ENCODE measurements at places on chromosomes 7 and 10. TPM values are rescaled to one million over a fixed set of nuclear protein-coding genes. Genes with fewer than 3 reads are reported as not detected.

GRCh38 chr10:74544106-74544505 is 282.3 kb upstream of the KAT6B start:
- no peaks in the 10 kb centered on the region for H3K4me1 ChIP-seq
- no peak overlapping the region for H3K4me3 ChIP-seq
- no peak overlapping the region for H3K27ac ChIP-seq
- no peaks in the 10 kb centered on the region for H3K27me3 ChIP-seq

DNA sequence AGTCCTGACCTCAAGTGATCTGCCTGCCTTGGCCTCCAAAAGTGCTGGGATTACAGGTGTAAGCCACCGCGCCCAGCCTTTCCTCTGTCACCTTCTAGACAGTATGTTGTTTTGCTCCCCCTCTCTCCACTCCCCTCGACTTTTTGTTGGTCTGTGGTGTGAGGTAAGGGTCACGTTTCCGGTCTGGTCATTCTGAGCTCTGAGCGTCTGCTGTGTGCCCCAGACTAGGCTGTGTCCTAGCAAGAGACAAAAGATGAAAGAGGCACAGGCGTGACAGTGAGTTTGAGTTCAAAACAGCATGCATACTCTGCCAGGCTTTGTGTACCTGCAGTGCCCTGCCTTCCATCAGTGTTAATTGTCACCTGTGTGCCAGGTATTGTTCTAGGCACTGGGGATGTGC is 87.4 kb upstream of the PPIF start:
- H3K4me1 ChIP-seq = peaks cover 70% of the 10 kb centered on the region
- H3K4me3 ChIP-seq = no peak overlapping the region
- H3K27ac ChIP-seq = peak overlapping the region; percentile 94
- H3K36me3 ChIP-seq = peaks cover 4% of the 10 kb centered on the region
- DNase-seq = no peak
- H3K27me3 ChIP-seq = no peaks in the 10 kb centered on the region

DNA sequence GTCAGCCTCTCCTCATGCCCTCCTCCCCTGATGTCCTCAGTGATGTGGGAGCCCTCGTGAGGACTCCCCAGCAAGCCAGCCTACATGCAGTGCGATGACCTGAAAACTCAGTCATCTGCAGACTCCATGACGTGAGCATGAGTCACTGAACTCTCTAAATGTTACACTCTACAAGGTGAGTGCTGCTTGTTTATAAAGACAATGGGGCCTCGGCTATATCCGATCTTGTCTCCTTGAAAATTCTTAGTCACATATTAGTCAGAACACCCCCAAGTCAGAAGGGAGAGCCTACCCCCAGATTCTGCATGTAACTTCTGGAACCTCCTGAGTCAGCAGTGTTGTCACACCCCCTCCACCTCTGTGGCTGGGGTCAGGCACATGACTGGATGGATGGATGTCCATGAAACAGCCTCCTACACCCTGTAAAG is 673.8 kb downstream of the INHBA start:
- no peak for DNase-seq
- H3K27ac ChIP-seq = no peak overlapping the region
- H3K36me3 ChIP-seq = no peaks in the 10 kb centered on the region
- no peaks in the 10 kb centered on the region for H3K27me3 ChIP-seq
- H3K4me3 ChIP-seq = no peak overlapping the region

- no peak overlapping the region for H3K4me3 ChIP-seq
- peak overlapping the region; percentile 0 for H3K27ac ChIP-seq
- no peaks in the 10 kb centered on the region for H3K27me3 ChIP-seq
- DNase-seq = no peak
Observed at GRCh38 chr10:33125522-33126517, 167.8 kb upstream of the ITGB1 start.

DNA sequence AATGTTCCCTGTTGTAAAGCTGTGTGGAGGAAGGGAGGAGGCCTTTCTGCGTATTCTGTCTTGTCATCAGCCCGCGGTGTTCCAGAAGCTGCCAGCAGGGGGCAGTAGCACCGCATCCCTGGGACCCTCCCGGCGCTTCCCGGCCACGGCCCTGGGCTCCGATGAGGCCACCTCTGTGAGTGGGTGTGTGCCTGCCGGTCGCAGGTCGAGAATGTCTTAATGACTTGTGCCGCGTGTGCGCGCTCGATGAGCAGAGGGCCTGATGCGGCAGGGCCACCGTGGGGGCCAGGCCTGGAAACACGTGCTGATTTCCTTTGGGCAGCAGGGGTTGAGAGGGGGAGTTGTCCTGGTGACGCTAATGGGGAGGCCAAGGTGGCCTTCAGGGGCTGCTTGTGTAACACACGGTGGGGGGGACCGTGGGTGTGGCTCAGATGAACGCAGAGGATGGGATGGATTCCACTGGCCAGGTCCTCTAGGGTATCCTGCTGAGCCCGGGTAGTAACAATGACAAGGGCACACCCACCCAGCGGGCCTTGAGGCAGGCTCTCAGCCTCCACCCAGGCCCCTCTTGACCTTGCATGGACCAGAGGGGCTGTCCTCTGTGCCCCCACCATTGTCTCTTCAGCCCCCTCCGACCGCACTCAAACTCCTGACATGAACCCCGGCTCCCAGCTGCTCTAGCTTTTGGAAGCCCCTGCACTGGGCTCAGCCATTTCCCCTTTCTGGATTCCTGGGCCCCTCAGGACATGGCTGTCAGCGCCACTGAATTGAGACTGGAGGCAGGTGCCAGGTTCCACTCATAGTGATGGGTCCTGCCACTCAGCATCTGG is 135.9 kb upstream of the PODXL start:
- no peak for DNase-seq
- H3K4me3 ChIP-seq = no peak overlapping the region
- no peaks in the 10 kb centered on the region for H3K27me3 ChIP-seq
- H3K4me1 ChIP-seq = peaks cover 7% of the 10 kb centered on the region
- H3K36me3 ChIP-seq = no peaks in the 10 kb centered on the region
- H3K27ac ChIP-seq = no peak overlapping the region

GRCh38 chr7:19772841-19773760 is at the start of gene TMEM196:
TSS of gene TMEM196 (minus strand) at chr7:19773617. CDS start at chr7:19772696, 921 bp downstream.
- no peaks in the 10 kb centered on the region for H3K4me1 ChIP-seq
- no peaks in the 10 kb centered on the region for H3K36me3 ChIP-seq
- H3K27me3 ChIP-seq = peaks cover 32% of the 10 kb centered on the region
- H3K4me3 ChIP-seq = no peak within 1 kb of the TSS
- H3K27ac ChIP-seq = no peak within 1 kb of the TSS
- DNase-seq = no peak

TWNK gene
- polyA plus RNA-seq = 9.0 TPM

UTF1 gene
- not detected for polyA plus RNA-seq
